Iris pigment epithelial cell (primary cell): ENCODE measurements at places on chromosomes 11 and 22.

DNA sequence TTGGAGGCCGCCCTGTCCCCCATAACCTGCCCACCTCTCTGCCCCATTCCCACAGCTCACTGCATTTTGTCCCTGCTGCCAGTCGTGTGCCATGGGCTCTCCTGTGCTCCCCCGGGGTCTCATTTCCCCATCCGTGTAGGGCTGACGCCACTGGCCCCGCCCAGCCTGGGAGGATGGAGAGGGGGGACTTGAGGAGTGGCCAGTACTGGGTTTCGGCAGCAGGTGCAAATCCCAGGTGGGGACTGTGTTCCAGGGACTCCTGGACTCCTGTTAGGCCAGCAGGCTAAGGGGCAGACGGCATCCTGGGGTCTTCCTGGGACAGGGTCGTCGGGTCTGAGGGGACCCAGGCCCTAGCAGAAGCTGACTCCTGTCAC is 1.2 kb upstream of the MYO7A start:
- DNase-seq, result no peak

DNA sequence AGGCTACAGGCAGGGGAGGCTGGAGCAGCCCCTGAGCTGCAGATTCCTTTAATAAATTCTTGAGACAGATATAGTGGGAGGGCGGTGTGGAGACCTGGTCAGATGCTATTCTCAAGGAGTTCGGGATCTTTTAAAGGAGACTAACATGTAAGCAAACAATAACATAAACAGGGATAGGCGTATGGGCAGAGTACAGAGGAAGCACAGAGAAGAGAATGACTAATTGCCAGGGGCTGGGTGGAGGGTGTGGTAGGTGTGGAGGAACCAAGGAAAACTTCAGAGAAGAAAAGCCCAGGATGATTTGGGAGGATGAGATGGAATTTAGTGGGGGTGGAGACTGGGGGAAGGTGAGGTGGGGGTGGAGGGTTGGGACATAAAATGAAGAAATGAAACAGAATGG is 9.7 kb upstream of the HEPHL1 start:
- no peak for DNase-seq

DNA sequence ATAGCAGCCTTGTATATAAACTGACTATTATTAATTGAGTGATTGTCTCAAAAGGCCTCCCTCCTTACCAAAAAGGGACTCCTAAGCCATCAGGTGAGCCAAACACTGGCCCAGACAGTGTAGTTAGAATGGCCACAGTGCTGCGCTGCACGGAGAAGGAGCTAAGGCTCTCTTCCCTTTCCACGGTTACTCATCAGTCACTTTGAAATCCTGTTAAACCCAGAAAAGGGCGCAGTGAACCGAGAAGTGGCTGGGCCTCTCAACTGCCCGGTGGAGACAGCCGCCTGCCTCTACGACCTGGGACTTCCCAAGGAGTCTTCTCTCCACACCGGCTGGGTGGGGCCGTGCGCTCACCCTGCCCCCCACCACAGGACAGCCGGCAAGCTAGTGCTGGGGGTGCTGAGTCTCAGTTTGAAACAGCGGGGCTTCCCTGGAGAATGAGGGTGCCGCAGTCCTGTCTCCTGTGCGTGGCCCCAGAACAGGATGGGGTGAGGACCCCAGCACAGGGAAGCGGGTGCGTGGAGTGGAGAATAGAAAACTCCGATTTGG is 1.3 kb downstream of the MYH9 start:
- DNase-seq, result peak; percentile 61

- no peak for DNase-seq
These were observed 69.5 kb downstream of the JAM3 start for GRCh38 chr11:134138376-134138775.

GRCh38 chr11:100841711-100842407 is 154.8 kb downstream of the ARHGAP42 start:
- DNase-seq, result no peak
